T1000 (cell line): ENCODE measurements at places on chromosomes 2 and 18.

DNA sequence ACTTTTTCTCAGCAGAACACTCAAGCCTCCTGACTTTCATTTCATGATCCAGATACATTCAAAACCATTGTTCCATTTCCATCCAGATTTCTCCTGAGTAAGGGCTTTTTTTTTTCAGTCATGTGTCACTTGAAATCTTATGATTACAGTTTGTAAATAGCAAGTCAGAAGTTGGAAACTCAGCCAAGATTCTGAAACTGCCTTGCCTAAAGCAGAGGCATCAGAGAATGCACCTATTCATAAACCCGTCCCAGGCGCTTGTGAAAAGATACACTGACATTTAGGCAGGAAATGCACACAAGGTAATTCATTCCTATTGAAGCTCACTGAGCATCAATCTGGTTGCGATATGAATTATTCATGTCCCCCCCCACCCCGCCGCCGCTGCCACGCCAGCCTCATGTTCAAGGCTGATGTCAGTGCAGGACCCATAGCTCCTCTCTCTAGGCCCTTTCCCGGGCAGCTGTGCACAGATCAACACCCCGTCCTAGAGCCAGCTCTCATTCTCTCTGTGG, 30.4 kb upstream of the MGAT4A start:
- no peak for DNase-seq

DNA sequence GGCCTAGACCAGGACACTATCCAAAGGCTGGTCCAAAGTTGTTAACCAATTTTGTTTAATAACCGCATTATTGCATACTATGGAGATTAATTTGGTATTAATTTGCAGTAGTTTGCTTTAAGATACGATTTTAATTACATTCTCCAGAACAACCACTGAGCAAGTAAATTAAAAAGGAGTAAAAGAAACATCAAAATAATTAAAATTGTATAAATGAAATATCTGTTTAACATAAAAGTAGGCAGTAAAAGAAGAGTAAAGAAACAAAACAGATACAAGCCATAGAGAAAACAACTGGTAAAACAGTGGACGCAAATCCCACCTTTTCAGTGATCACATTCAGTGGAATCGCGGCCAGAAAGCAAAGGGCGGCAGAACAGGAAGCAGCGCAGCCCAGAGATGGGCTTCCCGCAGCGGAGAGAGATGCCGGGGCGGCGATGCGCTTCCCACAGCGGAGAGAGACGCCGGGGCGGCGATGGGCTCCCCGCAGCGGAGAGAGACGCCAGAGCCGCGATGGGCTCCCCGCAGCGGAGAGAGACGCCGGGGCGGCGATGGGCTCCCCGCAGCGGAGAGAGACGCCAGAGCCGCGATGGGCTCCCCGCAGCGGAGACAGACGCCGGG, 176.8 kb downstream of the RTP5 start:
- DNase-seq = no peak

DNA sequence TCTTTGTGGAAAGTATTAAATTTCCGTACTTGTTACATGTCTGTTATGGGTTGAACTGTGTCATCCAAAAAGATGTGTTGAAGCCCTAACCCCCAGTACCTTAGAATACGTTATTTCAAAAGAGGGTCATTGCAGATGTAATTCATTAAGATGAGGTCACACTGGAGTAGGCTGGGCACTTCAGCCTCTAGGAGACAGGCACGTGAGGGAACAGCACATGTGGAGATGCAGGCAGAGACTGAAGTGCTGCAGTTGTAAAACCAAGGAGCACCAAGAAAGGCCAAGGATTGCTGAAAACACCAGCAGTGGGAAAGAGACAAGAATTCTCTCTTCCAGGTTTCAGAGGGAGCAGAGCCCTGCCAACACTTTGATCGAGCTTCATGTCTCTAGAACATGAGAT, 4.6 kb upstream of the RHBDD1 start:
- no peak for DNase-seq

GRCh38 chr2:176089843-176090395, 2.6 kb upstream of the HOXD13 start:
- DNase-seq = no peak

- DNase-seq = no peak
Measured at GRCh38 chr18:837922-838321, 25.9 kb upstream of the YES1 start.

- no peak for DNase-seq
Measured at GRCh38 chr2:45741161-45741850, 89.8 kb downstream of the PRKCE start.

DNA sequence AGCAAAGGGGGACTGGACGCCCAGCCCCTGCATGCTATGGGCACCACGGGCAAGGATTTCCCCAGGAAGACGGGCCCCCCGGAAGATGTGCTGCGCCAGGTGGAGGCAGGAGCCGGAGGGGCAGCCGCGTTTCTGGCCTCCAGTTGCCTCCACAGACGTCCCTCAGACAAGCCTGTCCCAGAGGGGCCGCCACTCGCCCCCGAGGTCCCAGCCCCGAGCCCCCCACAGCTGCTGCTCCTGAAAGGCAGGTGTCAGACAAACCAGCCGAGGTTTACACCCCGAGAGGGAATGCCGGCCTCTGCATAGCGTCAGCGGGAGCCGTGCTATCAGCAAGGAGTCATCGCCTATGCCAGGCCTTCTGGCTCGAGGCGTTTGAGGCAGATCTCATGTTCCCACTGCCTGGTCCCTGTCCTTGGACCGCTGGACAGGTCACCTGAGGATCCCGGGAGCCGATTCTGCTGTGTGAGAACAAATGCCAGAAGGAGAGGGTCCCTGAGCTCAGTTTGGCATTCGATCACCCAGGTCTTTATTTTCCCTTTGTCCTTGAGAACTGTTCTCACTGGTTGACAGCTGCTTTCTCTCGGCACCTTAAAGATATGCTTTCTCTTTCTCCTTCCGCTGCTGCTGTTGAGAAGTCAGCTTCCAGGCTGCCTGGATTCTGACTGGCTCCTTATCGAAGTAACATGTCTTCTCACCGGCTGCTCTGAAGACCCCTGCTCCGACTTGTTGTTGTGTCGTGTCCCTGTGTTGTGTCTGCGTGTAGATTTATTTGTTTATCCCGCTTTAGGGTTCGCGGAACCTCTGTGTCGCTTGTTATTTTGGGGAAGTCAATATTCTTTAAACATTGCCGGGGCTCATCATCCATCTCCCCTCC, 20.6 kb downstream of the CROCC2 start:
- DNase-seq = no peak

DNA sequence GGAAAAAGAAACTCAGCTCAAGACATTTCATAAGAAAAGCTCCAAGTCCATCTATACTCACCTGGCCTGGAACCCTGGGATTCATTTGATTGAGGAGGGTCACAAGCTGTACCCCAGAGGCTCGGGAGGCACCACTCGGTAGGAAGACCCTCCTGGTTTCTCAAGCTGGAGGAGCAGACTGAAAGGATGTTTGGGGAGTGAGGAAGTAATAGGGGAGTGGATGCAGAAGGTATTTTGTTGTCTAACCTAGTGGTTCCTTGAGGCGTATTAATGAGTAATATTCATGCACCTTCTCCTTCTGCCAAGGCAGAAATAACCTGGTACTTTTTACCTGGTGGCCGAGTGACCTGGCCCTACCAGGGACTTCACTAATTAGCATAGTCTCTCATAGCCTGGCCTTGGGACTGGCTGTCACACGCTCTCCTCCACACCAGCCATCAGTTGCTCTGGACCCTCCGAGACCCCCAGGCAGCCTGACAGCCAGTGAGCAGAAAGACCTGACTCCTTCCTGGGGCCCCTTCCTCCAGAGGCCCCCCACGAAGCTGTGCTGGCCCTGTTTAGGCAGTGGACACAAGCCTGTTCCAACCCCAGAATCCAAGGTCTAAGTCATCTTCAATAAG, 161.4 kb downstream of the BCL2 start:
- DNase-seq = no peak

GRCh38 chr18:57771626-57772025, 31.5 kb downstream of the ATP8B1 start:
- DNase-seq = no peak

GRCh38 chr2:164816900-164817299, 24.7 kb downstream of the COBLL1 start:
- no peak for DNase-seq

- no peak for DNase-seq
Measured at GRCh38 chr18:25230658-25231326, 121.2 kb downstream of the ZNF521 start.

DNA sequence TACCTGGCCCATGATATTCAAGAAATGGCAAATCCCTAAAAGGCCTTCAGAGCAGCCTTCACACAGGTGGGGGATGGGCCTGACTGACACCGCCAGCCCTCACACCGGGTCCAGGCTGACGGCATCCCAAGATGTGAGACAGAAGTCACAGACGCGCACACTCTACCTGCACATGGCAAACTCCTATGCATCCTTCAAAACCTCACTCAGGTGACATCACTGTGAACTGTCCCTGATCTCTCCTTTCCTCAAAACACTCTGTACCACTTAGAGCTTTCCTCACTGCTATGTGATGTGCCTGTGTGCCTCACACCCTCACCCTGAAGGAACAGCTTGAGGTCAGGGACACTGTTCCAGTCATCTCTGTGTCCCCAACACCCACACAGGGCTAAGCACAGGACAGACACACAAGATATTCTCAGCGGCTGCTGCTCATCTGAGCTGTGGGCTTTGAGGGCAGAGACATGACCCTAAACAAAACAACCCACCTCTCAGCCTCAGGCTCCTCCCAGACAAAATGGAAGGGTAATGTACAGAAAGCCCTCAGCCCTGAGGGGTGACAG, 27.5 kb downstream of the BIN1 start:
- no peak for DNase-seq

DNA sequence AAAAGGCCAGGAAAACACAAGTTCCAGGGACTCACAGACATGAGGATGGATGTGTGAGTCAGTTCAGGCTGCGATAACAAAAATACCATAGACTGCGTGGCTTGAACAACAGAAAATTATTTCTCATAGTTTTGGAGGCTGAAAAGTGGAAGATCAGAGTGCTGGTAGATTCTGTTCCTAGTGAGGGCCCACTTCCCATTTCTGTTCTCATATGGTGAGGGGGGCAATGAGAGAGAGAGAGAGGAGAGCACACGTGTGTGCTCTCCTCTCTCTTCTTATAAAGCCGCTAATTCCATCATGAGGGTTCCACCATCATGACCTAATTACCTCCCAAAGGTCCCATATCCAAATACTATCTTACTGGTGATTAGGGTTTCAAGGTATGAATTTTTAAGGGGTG, 23.0 kb downstream of the KLHL14 start:
- no peak for DNase-seq

GRCh38 chr2:235054475-235054874, 102.7 kb downstream of the SH3BP4 start:
- no peak for DNase-seq

DNA sequence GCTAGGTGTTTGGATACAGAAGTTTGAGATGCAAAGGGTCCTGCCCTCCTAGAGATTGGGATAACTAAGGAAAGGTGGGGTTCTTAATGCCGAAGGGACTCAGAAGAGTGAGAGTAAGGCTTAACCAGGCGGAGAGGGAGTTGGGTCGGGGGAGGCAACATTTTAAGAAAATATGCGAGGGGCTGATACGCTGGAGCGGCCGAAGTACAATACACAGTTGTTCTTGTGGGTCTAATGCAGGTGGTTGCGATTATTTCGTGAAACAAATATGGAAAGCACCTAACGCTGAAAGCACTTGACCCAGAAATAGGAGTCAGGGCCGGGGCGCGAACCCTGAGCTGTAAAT, 344 bp upstream of the MRPL33 start:
- DNase-seq = no peak

- DNase-seq = no peak
Measured at GRCh38 chr2:47002480-47003381, 87.1 kb upstream of the MCFD2 start.

DNA sequence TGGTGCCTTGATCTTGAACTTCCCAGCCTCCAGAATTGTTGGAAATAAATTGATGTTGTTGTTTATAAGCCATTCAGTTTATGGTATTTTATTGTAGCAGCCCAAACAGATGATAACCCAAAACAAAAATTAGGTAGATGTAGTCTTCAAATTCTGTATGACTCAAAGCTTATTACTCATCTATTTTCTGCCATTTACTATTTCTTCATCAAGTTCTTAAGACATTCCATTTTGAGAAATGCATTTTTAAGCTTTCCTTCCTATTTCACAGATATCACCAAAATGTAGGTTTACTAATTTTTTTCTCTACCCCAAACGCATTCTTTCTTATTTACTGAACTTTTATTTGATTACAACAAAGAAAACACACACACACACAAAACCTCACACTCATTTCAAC, 148.2 kb downstream of the RND3 start:
- DNase-seq = no peak

DNA sequence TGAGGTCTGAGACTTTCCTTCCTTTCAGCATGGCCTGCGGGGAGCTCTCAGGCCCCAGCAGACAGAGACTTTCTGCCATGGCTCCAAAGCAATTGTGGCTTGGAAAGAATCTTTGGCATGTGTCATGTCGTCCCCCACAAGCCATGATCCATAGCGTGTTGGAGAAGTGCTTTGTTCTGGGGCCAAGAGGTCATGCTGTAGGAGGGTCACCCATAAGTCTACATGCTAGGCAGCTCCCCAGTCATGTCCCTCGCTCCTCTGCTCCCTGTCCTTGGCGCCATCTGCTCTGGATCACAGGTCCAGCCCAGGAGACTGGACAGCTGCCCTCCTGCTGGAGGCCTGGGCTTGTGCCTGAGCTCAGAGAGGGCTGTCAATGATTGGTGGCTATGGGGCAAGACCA, 78.8 kb upstream of the LCLAT1 start:
- DNase-seq = no peak

GRCh38 chr18:42289526-42289925, 334.5 kb downstream of the PIK3C3 start:
- no peak for DNase-seq
